ENCODE measurements at places on chromosomes 5 and 9.

DNA sequence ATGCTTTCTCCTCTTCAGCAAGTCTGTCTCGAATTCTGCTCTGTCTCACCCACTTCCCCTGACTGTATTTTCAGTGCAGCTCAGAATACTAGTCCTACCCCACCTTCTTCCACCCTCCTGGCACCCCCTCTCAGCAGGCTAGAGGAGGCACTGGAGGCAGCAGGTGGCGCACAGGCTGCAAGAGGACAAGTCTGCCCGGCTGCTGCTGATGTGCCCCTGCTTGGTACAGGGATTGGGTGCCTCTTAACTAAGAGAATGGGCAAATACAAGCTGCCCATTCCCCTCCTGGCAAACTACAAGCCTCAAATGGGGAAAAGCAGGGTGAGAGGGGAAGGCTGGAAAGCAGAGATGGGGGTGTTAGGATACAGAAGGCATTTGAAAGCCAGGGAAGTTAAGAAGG lies 5.1 kb downstream of the TLN1 start:
- peak; percentile 39 for DNase-seq

DNA sequence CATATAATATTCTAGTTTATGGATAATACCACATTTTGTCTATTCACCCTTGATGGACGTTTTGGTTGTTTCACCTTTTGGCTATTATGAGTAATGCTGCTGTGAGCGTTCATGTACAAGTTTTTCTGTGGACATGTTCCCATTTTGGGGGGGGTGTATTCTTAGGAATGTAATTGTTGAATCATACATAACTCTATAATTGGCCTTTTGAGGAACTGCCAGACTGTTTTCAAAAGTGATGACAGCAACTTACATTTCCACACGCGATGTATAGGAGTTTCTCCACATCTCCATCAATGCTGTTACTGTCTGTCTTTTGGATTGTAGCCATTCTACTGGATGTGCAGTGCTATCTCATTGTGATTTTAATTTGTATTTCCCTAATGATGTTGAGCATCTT lies 69.8 kb downstream of the SLC46A2 start:
- no peak for DNase-seq

DNA sequence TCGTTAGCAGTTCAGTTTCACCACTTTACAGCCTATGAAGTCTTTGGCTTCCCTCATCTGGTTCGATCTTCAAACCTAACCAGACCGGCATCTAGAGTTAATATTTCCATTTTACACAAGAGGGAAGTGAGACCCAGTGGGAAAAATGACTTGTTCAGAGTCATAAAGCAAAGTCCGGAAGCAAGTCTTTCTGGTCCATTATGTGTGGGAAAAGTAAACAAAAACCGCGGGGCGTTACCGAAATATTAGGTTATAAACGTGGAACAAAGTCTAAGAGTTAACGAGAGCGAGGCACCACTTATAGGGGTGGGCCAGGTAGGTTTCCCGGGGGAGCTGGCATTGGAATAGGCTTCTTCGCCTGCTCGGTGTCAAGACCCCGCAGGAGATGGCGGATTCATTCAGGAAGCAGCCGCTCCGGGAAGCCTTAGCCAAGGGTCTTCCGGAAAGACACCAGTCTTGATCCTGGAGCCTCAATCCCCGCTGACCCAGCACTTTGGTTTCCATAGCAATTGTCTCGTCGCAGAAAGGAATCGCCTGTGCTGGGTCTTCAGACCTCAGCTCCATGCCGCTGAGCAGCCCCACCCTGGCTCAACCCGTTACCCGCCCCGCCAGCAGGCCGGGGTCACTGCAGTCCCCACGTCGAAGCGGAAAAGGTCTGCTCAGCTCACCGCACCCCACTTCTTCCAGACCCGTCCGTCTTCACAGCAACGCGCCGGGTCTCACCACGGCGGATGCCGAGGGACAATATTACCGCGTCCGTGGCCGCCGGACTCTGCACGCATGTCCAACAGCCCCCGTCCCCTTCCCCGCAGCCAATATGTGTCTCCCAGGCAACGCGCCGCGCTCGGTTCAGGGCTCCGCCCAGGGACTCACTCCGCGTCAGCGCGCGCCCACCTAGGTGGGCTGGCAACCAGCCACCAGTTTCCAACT lies at the start of gene C5orf52:
Gene C5orf52, plus strand, starts transcription at position 872 of the 930 bp plus-strand sequence. CDS start 82 bp downstream, outside the sequence.
- DNase-seq, result no peak

DNA sequence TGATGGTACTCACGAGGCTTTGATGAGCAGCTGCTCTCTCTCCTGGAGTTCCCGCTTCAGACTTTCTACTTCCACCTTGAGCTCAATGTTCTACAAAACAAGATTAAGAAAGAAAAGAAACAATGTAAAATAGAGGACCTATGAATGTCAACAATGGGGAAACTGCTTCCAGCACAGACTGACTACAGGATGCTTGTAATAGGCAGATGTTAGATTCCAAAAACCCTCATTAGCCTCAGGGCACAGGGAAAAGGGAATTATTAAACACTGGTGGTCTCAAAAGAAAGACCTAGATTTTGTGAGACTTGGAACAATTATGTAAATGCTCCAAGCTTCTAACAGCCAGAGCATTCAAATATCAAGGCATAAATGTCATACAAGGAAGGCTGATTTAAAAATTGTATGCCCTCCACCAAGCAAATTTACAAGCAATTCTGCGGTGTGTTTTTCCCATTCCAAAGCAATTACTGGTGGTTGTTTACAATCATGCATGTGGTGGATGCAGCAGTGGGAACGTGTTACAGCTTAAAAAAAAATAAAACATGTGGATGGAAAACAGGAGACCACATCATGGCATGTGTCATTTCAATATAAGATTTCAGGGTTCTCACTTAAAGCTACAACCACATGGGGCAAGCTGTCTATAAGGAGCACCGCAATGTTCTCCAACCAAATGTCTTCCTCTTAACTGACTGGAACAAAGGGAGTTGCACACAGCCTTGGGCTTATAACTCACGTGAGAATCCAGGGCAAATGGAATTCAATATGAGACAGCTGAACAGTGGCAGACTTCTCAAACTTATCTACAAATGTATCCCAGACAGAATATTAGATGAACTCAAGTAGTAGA lies 34.0 kb downstream of the CDK5RAP2 start:
- no peak for DNase-seq

DNA sequence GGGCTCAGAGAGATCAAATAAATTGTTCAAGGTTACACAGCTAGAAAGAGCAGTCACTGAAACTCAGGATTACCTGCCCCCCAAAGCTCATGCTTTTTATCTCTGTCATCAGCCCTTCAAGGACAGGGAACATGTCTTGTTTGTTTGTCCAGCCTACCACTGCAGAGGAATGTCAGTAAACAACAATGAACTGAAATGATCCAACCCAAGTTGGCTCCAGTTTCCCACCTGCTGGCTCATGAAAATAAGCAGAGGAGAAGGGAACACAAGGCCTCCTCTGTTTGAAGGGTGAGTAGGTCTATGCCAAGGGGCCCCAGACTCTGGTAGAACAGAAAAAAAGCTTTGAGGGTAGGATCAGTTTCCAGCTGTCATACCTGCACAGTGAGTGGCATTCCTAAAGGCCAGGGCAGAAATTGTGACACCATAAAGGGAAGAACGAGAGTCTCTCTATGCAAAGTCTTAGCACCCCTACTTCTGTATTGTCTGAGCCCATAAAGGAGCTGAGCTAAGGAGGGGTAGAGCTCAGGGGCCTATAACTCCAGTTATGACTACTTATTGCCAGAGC lies 115.2 kb downstream of the TRIM36 start:
- DNase-seq, result no peak

DNA sequence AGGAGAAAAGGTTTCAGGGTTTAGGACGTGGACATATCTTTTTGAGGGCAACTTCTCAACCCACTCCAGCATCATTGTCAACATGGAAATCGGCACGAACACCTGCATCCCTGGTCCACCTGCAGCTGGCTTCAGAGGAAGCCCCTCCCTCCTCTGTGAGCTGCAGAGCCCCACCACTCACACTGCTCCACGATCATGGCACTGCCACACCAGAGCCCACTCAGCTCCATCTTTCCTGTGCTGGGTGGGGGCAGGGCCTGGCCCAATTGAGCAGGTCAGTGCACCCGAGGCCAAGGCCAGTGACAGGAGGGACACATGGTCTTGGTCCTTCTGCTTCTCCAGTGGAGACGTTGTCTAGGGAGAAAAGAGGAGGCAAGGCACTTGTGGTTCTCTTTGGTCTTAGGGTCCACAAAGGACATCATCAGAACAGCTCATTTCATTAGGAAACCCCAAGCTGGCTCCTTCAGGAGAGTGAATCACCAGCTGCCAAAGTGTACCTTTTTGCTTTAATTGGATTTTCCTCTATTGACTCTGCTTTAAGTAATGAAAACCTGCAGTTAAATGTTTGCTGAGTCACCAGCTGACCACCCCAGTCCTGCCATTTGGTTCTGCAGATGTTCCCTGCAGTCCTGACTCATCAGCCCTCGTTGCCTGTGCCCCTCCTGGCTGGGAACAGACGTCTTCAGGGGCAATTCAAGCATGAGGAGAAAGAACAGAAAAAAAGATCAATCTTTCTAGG lies 56.2 kb downstream of the UBE2QL1 start:
- DNase-seq, result no peak

GRCh38 chr5:130624805-130625204 lies 540.3 kb downstream of the HINT1 start:
- no peak for DNase-seq

GRCh38 chr5:100821751-100822150 lies 81.3 kb downstream of the ST8SIA4 start:
- no peak for DNase-seq

DNA sequence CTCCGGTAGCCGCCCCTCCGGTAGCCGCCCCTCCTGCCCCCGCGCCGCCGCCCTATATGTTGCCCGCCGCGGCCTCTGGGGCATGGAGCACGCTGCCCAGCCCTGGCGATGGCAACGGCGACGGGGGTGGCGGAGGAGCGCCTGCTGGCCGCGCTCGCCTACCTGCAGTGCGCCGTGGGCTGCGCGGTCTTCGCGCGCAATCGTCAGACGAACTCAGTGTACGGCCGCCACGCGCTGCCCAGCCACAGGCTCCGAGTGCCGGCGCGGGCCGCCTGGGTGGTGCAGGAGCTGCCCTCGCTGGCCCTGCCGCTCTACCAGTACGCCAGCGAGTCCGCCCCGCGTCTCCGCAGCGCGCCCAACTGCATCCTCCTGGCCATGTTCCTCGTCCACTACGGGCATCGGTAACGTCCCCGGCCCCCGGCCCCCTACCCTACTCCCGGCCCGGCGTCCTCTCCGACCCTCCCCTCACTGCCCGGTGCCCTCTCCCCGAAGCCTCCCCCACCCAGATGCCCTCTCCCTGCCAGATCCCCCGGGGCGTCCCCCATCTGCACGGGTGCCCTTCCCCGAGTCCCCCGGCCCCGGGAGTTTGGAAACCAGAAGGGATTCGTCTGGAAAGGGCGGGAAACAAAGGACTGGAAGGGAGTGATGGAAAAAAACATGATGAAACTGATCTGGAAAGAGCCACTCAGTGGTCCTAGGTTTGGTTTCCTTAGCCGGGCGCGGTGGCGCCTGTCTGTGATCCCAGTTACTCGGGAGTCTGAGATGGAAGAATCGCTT lies 417 bp downstream of the SRD5A1 start:
- no peak for DNase-seq

DNA sequence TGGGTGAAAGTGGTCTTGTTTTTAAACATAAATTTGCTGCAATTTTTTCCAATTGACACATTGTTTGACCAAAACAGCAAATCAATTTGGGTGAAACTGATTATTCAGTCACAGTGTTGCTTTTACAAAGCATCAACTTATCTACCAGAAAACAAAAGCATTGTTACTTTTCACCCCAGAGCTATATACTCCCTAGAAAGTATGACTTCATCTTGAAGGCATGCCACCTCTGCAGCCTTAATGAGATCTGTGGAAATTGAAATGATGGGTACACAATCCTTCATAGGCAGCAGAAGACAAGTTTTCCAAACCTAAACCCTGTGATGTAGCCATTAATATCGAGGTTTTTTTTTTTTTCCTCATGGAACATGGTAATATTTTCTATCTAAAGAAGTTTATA lies 615.9 kb downstream of the CHSY3 start:
- DNase-seq, result no peak

DNA sequence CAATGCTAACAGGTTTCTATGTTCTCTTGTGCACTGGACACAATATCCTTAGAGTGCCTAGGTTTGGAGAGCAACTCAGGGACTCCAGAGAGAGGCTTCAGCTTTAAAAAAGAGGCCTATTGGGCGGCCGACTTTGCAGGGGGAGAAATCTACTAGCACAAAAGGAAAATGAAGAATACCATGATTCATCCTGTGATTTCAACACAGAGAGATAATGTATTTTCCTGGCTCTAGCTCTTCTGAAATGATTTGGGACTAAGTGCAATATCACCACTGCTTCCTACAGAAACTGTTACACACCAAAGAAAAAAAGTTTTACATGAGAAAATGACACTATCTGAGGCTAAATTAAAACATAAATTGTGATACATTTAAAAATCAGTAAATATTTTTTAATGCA lies 146.1 kb upstream of the TSLP start:
- no peak for DNase-seq

DNA sequence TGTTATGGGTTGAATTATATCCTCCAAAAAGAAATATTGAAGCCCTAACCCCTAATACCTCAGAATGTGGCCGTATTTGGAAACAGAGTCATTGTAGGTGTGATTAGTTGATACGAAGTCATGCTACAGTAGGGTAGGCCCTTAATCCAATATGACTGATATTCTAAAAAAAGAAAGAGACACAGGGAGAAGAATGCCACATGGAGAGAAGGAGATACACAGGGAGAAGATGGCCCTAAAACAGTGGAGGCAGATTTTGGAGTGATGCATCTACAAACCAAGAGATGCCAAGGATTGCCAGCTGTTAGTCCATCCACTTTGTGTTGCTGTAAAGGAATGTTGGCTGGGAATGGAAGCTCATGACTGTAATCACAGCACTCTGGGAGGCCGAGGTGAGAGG lies 21.3 kb downstream of the ARRDC3 start:
- no peak for DNase-seq

DNA sequence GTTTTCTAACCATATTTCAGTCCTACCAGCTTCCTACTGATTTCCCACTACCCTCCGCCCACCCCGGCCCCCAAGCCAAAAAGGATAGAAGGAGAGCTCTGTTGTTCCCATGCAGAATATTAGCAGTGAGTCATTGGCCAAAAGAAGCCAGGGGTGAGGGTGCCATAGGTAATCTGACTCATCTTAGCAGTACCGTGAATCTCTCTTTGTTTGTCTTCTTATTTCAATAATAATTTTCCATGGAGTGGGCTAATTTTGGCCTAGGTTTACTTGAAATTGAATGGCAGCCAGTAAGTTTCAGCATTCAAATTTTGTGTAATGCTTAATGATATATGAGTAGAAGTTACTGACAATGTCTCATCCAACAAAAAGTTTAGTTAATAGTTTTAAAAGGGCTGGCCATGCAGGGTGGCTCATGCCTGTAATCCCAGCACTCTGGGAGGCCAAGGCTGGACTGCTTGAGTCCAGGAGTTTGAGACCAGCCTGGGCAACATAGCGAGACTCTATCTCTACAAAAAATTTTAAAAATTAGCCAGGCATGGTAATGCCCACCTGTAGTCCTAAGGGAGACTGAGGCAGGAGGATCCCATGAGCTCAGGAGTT lies 74.2 kb downstream of the C9orf152 start:
- no peak for DNase-seq
